ENCODE measurements at places on chromosomes 3 and 15. TPM values are rescaled to one million over a fixed set of nuclear protein-coding genes. Genes with fewer than 3 reads are reported as not detected.

PRKCI gene
- 48.0 TPM for total RNA-seq

ACOX2 gene
- 1.7 TPM for total RNA-seq

SLC2A2 gene
- not detected for total RNA-seq

TMEM115 gene
- total RNA-seq: 56.0 TPM
